ENCODE measurements at places on chromosomes 7 and 10.

GRCh38 chr7:47968847-47969774 lies 10.3 kb downstream of the HUS1 start:
- peak; percentile 75 for DNase-seq

DNA sequence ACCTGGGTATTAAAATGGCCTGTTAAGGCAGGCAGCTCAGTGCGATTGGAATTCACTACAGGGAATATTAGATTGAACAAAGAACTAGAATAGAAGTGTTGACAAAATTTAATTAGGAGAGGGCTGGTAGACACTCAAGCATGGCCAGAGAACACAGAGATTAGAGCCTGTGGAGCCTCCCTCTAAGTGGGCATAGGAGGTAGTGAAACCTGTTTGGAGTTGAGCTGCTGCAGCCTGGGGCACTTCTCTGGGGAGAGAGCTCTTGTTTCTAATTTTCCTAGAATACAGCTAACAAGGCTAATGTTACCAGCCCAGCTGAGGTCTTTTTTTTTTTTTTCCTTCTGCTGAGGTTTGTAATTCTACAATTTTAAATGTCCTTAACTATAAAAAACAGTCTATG lies 46.4 kb downstream of the TMEM168 start:
- DNase-seq = no peak

- no peak for DNase-seq
These were observed at the start of gene RGR for GRCh38 chr10:84244651-84245270. Gene RGR (plus strand): TSS chr10:84245053. CDS start chr10:84245091, 38 bp downstream.

DNA sequence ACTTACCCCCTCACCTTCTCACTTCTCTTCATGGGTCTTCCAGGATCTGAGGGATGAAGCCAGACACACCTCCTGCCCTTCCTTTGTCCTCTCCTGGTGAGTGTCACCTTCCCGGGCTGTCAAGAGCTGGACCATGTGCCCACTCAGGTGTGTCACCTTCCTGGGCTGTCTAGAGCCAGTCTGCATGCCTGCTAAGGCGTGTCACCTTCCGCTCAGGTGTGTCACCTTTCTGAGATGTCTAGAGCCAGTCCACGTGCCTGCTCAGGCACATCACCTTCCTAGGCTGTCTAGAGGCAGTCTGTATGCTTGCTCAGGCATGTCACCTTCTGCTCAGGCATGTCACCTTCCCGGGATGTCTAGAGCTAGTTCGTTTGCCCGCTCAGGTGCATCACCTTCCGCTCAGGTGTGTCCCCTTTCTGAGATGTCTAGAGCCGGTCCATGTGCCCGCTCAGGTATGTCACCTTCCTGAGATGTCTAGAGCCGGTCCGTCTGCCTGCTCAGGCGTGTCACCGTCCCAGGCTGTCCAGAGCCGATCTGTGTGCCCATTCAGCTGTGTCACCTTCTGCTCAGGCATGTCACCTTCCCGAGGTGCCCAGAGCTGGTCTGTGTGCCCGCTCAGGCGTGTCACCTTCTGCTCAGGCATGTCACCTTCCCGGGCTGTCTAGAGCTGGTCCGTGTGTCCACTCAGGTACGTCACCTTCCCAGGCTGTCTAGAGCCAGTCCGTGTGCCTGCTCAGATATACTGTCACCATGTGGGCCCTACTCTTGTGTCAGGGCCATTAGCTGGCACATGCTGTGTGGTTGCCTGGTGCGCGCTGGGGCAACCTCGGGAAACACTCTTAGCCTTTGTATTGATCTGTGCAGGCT lies 245.3 kb downstream of the EBF3 start:
- DNase-seq = no peak

GRCh38 chr7:128247640-128248194 lies 6.6 kb downstream of the LEP start:
- DNase-seq = peak; percentile 43

GRCh38 chr10:98444314-98445006 lies 2.3 kb downstream of the HPS1 start:
- peak; percentile 24 for DNase-seq

DNA sequence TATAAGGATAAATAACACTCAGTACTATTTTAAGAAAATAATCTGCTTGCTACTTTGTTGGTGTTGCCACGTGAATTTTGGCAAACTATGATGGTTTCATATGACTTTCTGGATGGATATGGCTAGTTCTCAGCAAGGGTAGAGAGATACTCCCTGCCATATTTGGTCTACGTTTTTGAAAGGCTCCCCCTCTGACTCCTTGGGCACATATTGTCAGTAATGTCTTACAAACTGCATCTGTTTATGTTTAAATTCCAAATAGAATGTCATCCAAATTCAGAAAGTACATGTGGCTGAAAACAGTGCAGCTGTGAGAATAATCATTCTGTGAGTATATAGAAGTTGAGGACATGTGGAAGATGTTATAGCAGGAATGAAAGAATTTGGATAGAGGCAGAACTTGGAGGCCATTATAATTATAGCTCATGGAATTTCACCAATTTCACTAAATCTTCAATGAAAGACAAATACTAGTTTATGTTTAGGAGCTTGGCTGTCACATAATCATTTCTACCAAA lies 107.8 kb downstream of the SRI start:
- no peak for DNase-seq

DNA sequence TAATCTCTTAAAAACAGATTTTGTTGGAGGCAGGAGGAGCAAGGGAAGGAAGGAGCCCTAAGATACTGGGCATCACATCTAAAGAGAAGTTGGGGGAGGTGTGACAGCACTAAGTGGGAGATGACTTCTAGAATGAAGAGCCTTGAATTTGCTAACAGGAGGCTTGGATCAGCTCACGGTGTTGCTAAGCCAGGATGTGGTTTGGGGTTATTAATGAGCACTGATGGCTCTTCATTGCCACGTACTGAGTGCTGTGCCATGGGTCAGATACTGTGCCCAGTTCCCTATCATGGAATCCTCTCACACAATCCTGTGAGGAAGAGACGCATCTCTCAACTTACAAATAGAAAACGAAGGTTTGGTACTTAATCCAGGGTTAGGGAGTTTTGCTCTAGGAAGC lies 78.5 kb downstream of the C7orf25 start:
- no peak for DNase-seq

DNA sequence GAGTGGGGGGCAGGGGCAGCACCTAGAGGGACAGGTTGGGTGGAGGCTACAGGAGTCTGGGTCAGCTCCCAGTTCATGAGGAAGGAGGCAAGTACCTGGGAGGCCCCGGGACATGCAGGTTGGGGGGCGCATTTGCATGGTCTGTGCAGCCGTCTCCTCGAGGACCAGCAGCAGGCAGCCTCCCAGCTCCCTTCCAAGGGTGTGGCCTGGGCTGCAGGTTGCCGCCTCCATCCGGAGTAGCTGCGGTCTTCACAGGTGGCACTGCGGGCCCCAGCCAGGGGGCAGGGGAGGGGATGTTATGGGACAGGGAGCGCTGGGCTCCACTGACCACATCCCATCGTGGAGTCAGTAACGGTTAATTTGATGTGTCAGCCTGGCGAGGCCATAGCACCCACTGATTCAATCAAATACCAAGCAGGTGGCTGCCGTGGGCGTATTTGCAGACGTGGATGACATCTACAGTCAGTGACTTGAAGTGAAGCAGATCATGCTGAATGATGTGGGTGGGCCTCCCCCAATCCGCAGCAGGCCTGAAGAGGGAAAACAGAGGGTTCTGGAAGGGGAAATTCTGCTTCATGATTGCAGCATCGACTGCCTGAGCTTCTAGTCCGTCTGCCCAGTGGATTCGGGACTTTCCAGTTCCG lies 81.6 kb downstream of the PRKAG2 start:
- no peak for DNase-seq

DNA sequence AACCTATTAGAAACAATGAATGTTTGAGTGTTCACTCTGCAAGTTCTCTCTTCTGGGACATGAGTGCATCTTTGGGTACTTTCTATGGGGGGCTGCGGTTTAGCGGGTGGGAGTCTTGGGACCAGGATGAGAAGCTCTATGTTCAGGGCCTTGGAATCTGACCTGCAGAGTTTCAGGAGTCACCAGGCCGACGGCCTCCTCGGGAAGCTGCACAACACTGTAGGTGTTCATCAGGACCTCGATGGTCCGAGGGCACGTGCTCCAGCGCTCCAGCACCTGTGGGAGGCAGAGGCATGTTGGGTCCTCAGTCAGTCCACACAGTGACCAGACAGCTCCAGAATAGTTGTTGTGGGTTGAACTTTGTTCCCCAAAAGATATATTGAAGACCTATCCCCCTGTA lies 8.9 kb upstream of the GBX1 start:
- no peak for DNase-seq

DNA sequence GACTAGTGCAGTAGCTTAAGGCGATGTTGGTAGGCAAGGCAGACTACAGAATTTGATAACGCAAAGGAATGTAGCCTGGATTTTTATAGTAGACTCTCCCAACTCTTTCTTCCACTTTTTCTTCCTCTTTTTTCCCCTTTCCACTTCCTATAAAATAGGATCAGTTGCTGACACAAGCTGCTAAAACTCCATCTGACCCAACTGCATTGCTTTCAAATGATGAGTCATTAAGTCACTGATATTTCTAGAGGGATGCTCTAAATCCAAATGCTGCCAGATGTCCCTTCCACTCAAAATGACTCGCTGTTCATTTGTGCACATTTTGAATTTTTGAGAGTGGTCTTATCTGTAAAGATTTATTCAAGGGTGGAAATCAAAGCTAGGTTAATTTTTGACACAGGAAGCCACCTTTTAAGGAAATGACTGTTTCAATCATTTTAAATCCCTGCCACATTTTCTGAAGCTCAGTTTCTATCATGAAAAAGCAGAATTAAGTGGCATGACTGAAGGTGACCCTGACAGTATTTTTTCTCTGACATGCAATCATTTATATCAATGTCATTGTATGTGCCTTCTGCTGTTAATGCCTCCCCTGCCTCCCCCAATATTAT lies 25.8 kb upstream of the SFMBT2 start:
- no peak for DNase-seq

DNA sequence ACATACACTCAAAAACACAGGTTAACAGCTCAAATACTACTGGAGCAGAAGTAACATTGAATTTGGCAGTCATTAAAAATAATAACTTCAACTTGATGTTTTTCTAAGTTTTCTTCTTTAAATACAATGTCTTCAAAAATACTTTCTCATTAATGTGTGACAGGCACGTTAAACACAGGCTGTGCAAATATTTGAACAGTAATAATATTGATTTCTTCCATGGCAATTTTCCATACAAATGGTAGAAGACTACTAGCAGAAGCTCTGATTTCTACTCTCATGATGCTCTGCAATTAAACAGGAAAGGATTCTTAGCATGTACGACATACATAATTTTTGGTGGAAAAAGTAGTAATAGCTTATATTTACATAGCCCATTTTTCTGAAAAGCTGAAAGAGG lies 47.4 kb downstream of the NRP1 start:
- DNase-seq = no peak

GRCh38 chr7:91191771-91192170 lies 72.5 kb upstream of the FZD1 start:
- no peak for DNase-seq

GRCh38 chr7:86645225-86645608 lies 1.5 kb downstream of the GRM3 start:
- DNase-seq = no peak

GRCh38 chr7:50727072-50727471 lies 55.6 kb downstream of the GRB10 start:
- no peak for DNase-seq

DNA sequence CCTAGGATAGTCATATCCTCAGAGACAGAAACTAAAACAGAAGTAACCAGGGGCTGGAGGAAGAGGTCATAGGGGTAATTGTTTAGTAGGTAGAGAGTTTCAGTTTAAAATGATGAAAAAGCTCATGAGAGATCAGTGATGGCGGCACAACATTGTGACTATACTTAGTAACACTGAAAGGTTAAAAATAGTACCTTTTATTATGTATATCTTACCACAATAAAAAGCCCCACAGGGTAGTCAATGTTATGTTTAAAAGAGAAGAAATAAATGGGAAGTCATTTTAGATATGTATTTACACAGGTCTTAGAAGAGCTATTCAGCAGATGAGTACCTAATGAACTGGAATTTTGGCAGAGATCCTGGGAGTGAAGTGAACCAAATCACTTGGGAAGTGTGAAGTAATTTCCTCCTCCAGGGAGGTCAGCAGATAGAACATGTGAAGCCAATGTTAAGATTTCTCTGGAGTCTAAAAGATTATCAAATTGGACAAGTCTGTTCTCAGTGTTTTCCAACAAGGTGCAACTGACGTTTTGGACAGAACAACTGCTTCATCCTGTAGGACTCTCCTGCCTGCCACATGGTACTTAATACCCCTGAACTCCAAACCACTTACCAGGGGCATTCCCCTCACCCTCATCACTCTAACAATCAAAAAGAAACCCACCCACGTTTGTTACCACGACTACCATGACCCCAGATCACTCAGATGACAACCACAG lies 6.4 kb downstream of the CDCA7L start:
- DNase-seq = no peak

DNA sequence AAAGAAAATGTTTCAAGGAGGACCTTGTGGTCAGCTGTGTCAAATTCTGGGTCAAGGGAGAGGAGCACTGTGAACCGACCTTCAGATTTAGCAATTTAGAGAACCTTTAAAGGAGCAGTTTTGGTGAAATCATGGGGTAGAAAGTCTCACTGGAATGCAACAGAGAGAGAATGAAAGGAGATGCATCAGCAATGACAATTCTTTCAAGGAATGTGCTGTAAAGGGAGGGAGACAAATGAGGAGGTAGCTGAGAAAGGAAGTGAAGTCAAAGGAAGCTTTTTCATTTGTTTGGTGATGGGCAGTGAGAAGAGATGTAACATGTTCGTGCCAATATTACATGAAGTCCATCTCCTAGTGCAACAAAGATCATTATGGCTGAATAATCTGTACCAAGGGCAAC lies 166.0 kb downstream of the TSPAN12 start:
- no peak for DNase-seq

GRCh38 chr10:116183733-116184511 lies 89.1 kb downstream of the GFRA1 start:
- no peak for DNase-seq

DNA sequence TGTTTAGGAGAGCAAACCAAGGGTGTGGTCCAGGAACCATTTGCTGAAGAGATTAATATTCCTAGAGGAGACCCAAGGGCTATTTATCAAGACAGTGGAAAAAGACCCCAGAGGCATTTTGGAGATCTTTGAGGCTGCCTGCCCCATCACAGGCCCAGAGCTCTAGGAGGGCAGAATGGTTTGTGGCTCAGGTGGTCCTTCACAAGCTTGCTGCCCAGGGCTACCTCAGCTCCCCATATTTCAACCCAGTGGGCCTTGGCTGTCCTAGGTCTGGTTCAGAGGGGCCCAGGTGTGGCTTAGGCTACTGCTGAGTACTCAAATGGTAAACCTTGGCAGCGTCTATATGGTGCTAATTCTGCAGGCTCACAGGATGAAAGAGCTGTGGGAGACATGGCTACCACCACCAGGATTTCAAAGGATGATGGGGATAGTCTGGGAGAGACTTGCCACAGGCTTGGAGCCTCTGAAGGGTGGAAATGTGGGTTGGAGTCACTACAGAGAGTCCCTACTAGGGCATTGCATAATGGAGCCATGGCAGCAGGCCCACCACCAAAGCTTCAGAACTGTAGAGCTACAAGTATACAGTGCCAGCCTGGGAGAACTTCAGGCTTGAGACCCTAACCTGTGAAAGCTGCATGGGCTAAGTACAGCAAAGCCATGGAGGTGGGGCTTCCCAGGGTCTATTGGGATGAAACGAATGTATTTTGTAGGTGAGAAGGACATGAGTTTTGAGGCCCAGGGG lies 24.3 kb downstream of the PTEN start:
- no peak for DNase-seq

GRCh38 chr7:155705623-155706360 lies 61.3 kb downstream of the RBM33 start:
- no peak for DNase-seq

Data from hematopoietic multipotent progenitor cell treated with erythropoietin and hydrocortisone succinate and interleukin-3 and kit ligand, for 6 days (in vitro differentiated cells).